ENCODE measurements at places on chromosomes 16 and 17. TPM values are rescaled to one million over a fixed set of nuclear protein-coding genes. Genes with fewer than 3 reads are reported as not detected.

GRCh38 chr16:88869673-88869980 is 3.2 kb upstream of the PABPN1L start:
- DNase-seq, result no peak

DNA sequence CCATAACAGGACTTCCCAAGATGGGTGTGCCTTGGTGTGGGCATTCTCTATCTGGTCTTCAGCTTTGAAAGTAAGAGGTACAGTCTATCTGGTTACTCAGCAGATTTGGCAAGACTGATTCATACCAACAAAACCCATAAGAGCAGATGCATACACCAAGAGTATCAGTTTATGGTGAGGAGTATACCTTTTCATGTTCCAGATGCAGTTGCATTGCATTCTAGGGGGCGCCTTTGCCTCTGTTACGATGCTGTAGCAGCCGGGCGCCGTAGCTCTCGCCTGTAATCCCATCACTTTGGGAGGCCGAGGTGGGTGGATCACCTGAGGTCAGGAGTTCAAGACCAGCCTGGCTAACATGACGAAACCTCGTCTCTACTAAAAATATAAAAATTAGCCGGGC is 31.1 kb upstream of the CARMIL2 start:
- DNase-seq, result no peak

ELOB gene
- total RNA-seq, result 333 TPM

SLC25A39 gene
- total RNA-seq, result 267 TPM

DNA sequence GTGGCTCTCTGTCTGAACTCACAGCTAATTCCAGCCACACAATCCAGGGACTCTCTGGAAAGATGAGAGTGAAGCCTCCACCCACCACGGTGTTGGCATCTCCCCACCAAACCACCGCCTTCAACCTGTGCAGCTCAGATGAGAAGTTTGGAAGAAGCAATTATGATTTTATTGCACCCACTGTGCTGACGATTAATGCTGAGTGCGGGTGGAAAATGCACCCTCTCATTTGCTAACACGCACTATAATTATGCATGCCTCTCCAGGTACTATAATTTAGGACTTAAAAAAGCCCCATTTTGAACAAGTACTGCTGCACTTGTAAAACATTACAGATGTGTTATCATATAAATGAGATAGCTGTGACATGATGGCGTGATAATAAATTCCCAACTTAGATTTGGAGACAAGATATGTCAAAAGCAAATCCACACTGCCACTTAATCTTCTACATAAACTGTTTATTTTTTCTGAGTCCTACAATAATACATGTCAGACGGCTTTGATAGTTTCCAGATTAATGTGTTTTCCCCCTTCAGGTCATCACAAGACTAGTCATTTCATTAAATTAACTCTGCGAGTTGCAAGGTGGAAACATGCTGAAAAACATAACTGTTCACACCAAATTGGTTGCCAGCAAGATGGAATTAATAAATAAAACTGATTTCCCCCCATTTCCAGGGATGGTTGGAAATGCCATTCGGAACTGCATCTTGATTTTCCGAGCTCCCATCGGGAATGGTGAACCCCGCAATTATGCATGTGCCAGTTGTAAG is 466.5 kb upstream of the MAF start:
- no peak for DNase-seq

- no peak for DNase-seq
Measured at GRCh38 chr16:35352431-35352830, 1893.0 kb downstream of the TP53TG3F start.

DNA sequence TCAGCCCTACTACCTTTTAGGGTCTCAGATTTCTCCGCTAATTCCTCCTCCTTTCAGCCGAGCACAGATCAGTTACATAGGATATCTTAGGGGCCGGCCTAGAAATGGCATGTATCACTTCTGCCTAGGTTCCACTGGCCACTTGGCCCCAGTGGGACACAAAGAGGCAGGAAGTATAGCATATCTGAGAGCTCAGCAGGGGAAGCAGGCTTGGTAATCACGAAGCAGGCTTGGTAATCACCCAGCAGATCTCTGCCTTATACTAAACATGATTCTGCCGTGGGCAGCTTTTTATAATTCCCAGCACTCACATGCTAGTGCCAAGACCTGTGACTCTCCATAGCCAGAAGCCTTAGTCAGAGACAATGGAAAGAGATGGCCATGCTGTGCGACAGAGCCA is 59.6 kb upstream of the CACNG5 start:
- no peak for DNase-seq

- DNase-seq, result no peak
Measured at GRCh38 chr17:76543482-76543825, 3.6 kb downstream of the PRCD start.

USP43 gene
- total RNA-seq, result 15.6 TPM

NUBP2 gene
- total RNA-seq, result 72.8 TPM

- no peak for DNase-seq
Measured at GRCh38 chr17:34071886-34072420, 183.1 kb upstream of the CCL2 start.

GRCh38 chr17:70332356-70333210 is 163.3 kb downstream of the KCNJ2 start:
- peak; percentile 59 for DNase-seq

DNA sequence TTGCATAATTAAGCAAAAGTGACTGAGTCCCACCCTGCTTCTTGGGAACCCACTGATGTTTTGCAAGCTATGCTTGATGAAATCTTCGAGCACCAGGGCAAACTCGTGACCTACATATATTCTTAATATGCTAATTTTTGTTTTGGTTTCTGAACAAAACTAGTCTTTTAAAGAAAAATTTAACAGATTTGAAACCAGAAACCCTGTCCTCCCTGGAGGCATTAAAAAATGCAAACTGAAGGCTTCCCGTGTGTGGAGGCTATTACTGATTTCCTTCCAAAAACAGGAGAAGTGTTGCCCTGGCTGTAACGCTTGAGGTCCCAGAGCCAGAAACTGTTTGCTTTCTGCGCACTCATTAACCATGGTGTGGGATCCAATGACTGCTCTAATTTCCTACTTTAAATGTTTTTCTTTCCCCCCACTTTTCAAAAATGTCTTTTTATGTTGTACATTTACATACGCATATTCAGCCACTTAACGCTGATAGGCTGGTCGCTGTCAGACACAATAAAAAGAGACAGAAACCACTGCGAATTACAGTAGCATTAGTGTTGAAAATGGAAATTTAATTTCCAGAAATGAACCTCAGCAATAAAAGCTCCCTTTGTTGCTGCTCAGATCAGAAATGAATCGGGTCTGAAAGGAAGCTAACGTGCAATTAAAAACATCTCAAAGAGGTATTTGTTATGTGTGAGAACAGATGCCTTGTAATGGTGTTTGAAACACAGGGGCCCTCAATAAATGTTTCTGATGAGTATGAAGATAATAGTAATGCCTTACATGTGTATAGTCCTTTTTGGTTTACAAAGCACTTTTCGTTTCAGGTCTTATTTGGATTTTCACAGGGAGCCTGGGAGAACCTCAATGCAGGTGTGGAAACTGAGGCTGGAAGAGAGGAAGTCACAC is 39.9 kb upstream of the IRX6 start:
- DNase-seq, result no peak

KRTAP2-1 gene
- total RNA-seq, result not detected

DNA sequence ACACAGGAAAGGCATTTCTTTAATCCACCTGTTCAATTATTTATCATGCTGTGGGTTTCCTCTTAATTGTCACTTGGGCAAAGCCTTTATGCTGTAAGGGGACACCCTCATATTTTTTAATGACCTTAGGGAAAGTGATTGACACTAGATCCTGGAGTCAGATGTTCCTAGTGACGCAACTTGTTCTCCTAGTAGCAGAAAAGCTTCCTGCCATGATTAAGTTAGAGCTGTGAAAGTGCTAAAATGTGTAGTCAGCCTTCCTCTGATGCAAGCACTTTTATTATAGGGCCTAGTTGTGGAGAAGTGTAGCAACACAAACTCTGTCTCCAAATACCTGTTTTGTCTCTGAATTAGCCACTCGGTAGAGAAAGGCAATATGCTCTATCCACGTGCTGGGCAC is 12.3 kb downstream of the TMEM100 start:
- DNase-seq, result no peak

SLC9A5 gene
- total RNA-seq, result 2.1 TPM

SYT17 gene
- 5.1 TPM for total RNA-seq

SEC14L5 gene
- 0.59 TPM for total RNA-seq

GRCh38 chr17:34781571-34782108 is 179.6 kb downstream of the CCT6B start:
- DNase-seq, result no peak

GRCh38 chr16:8286348-8286747 is 304.0 kb downstream of the TMEM114 start:
- DNase-seq, result no peak

- no peak for DNase-seq
Measured at GRCh38 chr17:1376061-1376460, 24.0 kb downstream of the YWHAE start.

Data from colonic mucosa (tissue), 4 donors.